ENCODE measurements at places on chromosomes 16 and 17.

GRCh38 chr17:80291260-80291659 is 30.6 kb downstream of the RNF213 start:
- no peak for DNase-seq

DNA sequence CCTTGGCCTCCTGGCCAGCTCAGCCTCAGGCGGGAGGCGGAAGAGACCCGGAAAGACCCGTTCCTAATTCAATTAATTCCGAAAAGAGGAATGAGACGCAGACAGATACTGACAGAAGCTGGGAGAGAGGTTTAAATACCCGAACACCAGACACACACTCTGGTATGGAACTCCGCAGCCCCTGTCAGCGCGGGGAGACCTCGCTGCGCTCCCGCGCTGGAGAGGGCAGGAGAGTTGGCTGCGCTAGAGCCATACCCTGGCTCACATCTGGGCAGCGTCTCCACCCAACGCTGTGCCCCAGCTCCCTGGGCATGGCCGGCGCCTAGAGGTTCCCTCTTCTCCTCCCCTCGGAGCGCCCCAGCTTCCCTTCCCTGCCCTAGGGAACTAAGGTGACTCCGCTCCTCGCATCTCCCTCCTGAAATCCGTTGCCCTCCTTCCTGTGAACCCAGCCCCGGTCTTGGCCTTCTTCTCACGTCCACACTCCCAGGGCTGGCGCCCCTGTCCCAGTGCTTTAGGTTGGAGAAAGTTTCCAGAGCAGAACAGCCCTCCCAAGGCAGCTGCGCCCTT is 8.0 kb downstream of the NEUROD2 start:
- no peak for DNase-seq

DNA sequence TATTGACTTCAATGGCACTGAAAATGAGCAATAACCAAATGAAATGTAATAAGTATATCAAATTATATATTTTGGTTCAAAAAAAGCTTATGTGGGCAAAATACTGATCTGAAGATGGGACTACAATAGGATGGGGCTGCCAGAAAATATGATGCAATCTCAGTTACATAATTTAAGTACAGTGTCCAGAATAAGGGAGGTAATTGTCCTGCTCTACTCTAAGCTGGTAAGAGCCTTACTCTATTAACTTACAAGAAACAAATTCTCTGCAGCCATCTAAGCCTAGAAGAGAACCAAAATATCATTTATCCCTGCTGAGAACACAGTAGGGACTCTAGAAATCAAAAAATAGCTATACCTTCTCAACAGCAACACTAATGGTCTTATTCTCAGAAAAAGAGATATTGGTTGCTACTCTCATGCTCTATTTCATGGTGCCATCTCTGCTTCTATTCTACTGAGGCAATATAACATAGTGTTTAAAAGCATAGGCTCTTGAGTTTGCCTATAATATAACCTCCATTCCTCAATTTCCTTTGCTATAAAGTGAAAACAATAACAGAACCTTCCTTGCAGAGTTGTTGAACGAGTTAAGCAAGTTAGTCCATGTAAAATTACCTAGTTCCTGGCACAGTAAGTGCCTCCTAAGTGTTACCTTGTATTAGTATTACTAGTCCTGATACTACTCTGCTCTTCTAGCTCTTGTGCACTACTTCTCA is 19.9 kb downstream of the NQO1 start:
- peak; percentile 31 for DNase-seq

GRCh38 chr16:50369133-50369804 is 481 bp upstream of the BRD7 start:
- DNase-seq, result no peak

GRCh38 chr17:70520447-70520846 is 351.1 kb downstream of the KCNJ2 start:
- no peak for DNase-seq

GRCh38 chr16:90015586-90016338 is 3.5 kb downstream of the DBNDD1 start:
- no peak for DNase-seq

DNA sequence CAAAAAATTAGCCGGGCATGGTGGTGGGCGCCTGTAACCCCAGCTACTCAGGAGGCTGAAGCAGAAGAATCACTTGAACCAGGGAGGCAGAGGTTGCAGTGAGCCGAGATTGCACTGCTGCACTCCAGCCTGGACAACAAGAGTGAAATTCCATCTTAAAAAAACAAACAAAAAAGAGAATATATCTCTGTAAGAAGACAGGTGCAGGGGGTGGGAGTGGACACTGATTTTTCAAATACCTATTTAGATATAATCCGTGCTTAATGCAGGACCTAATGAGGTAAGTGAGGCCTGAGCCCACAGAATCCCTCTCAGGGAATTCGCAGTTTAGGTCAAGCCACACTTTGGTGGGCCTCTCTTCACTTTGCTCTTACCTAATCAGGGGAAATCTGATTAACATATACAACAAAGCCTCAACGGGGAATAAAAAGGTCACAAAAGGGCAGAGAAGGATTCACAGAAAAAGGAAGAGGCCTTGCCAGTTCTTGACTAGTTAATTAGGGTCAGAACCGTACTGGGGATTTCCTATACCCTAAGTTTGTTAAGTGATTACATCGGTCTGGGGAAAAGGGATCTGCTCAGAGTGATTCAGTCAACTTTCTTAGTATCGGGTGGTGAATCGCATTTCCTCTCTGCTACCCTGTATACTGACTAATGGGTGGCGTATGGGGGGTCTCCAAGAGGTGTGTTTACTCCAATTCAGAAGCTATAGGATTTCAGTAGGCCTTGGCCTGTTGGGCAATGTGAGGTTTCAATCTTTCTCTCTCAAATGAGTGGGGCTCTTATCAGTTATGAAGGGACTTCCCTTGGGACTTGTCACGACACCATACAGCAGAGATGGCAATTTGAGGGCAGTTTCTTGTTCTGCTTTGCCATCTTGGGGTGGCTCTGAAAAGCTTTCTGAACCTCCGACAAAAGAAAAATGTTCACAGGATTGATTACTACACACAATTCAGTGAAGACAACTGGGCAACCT is 1.9 kb upstream of the NFAT5 start:
- peak; percentile 31 for DNase-seq

DNA sequence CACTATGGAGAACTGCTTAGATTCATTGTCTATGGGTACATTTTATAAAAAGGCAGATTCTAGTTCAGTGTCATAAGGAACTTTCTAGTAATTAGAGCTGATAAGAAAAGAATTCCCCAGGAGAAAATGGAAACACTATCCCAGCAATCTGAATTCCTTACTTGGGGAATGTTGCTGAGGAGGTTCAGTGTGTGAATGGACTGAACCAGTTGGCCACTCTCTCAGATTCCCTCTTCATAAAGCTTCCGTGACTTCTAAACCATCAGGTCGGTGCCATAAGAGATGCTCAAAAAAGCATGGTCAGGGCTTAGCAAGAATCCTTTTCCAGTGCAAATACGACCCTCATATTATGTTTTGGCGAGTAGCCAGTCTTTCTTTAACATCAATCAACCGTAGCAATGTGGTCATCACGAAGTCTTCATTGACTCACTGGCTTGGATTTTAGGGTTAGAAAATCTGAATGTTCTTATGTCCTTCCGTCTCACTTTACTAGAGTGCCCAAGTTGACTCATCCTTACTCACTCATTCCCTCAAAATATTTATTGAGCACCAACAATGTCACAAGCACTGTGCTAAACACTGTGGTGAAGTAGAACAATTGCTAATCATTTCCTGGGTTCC is 102.7 kb upstream of the HLF start:
- DNase-seq, result peak; percentile 89

GRCh38 chr17:10875984-10876555 is 38.2 kb upstream of the PIRT start:
- DNase-seq, result peak; percentile 8

DNA sequence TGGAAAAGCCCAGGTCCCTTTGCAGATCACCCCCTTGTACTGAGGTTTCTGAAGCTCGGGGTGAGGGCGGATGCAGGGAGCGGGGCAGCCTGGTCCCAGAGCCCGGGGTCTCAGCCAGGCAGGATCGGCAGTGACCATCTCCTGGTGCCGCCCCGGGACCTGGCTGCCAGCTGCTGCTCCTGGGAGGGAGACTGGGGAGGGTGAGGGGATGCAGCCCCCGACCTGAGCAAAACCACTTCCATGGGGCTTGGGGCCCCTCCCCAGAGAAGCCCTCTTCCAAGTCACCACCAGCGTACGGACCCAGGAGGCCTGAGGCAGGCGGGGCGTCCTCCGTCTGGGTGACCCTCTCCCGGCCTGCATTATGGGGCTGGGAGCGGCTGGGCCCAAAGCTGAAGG is 14.8 kb downstream of the CD7 start:
- no peak for DNase-seq

- DNase-seq, result no peak
Observed at GRCh38 chr17:42577140-42577531, 393 bp downstream of the PSMC3IP start.

DNA sequence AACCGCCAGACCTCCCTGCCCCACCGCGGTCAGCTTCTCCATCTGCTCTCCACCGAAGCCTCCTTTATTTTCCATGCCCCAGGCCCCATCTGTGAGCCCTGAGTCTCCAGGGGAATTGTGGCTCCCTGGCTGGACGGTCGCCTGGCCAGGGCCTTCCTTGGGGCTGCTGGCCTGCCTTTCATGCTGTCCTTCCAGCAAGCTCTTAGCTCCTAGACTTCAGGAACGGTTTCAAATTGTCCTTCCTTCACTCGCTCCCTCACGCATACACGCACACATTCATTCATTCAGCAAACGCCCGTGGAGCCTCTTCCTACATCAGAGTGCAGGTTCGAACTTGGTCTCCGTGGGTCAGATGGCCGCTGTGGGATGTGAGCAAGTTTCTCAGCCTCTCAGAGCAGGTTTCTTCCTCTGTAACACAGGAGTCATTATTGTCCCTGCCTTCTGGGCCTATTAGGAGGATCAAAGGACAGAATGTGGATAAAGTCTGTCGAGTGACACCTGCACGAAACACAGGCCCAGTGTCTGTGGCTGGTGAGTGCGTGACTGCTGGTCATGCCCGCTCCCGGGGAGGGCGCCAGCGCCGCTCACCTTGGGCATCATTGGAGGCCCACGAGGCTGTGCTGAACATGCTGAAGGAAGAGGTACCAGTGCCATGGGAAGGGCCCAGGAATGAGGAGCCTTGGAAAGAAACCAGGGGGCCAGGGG is 18.7 kb upstream of the GSE1 start:
- DNase-seq, result no peak
